ENCODE measurements at places on chromosomes 3 and 15. TPM values are rescaled to one million over a fixed set of nuclear protein-coding genes. Genes with fewer than 3 reads are reported as not detected.

ISG20 gene
- total RNA-seq = 43.0 TPM

ZPLD1 gene
- not detected for total RNA-seq

MLH1 gene
- total RNA-seq = 41.4 TPM

GREM1 gene
- 4.7 TPM for total RNA-seq

PLA2G4E gene
- not detected for total RNA-seq

STRC gene
- total RNA-seq = 0.05 TPM

LARP6 gene
- 77.5 TPM for total RNA-seq

TUBGCP4 gene
- total RNA-seq = 4.7 TPM

GP9 gene
- total RNA-seq = not detected

GABRB3 gene
- total RNA-seq = 76.9 TPM

LRRN1 gene
- total RNA-seq = not detected

PODXL2 gene
- 10.9 TPM for total RNA-seq

FOXB1 gene
- not detected for total RNA-seq

SERPINI2 gene
- not detected for total RNA-seq

HACD3 gene
- 143 TPM for total RNA-seq

PLAAT1 gene
- total RNA-seq = not detected

TIMP4 gene
- total RNA-seq = 13.0 TPM

HHLA2 gene
- 0.08 TPM for total RNA-seq

DOCK3 gene
- 0.35 TPM for total RNA-seq

DHFR2 gene
- 2.8 TPM for total RNA-seq

BCL2A1 gene
- 10.2 TPM for total RNA-seq

SH3BP5 gene
- total RNA-seq = 16.4 TPM

MKRN3 gene
- 2.6 TPM for total RNA-seq

AP3B2 gene
- total RNA-seq = 0.77 TPM

MASP1 gene
- not detected for total RNA-seq

CCDC13 gene
- 0.46 TPM for total RNA-seq

WDR93 gene
- 0.18 TPM for total RNA-seq

SPINK8 gene
- not detected for total RNA-seq

LRRC49 gene
- total RNA-seq = 4.1 TPM

PIGZ gene
- 1.7 TPM for total RNA-seq

RETNLB gene
- total RNA-seq = not detected

PLSCR5 gene
- total RNA-seq = not detected

ANKUB1 gene
- not detected for total RNA-seq

CMTM8 gene
- 13.0 TPM for total RNA-seq

NEK4 gene
- total RNA-seq = 10.7 TPM

SERINC4 gene
- not detected for total RNA-seq

SELENOT gene
- total RNA-seq = 107 TPM

CISH gene
- total RNA-seq = 0.69 TPM

ADPRH gene
- total RNA-seq = 2.8 TPM

GOLGA6L7 gene
- not detected for total RNA-seq

UBE2Q2 gene
- 44.9 TPM for total RNA-seq

SPESP1 gene
- total RNA-seq = not detected

ALPK3 gene
- 0.09 TPM for total RNA-seq

MYZAP gene
- total RNA-seq = 1.0 TPM

MCF2L2 gene
- 0.07 TPM for total RNA-seq

CSPG5 gene
- 1.2 TPM for total RNA-seq

ATP13A5 gene
- not detected for total RNA-seq
